ENCODE measurements at places on chromosomes 12 and 14.

GRCh38 chr12:6735448-6736191, 11.8 kb downstream of the COPS7A start:
- DNase-seq, result peak; percentile 59

GRCh38 chr12:6936194-6936635, 7.4 kb upstream of the RNU7-1 start:
- no peak for DNase-seq

DNA sequence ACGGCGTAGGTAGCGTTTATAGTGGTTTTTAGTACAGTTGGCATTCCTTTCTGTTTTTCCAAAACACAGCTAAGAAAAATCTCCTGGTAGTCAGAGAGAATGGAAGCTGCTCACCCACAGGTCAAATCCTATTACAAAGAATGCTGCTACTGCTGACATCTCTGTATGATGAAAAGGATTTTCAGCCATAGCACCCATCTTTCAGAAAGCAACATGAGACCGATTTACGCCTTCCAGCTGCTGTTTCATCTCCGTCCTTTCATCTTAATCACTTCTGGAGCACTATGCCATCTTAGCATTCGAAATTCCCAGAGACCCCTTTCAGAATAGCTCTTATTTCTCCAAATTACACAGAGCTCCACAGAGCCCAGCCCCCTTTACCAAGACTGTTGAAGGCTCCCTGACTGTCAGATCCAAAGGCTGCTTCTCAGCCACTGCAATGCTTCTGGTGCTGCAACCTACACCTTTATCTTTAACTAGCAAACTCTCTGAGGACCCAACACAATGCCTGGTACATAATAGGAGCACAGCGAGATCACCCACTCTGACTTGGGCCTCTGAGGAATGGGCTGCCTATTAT, 211.8 kb downstream of the NEDD1 start:
- no peak for DNase-seq

GRCh38 chr12:42606471-42606870, 16.9 kb upstream of the PRICKLE1 start:
- DNase-seq, result no peak

DNA sequence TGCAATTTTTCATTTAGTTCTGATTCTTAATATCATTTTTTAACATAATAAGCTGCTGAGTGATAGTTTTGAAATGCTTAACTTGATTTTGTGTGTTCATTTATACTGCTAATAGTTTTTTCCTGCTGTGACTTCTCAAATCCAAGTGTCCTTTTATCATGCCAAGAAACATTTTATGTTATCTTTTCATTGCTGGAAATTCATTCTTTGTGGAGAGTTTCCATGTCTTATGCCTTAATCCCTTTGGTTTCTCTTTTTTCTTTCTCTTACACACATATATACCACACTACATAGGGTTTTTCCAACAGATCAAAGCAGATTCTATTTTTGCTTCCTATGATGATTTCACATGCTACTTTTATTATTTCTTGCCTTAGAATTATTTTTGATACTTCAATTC, 981.1 kb downstream of the SLC6A15 start:
- DNase-seq, result no peak

- DNase-seq, result peak; percentile 90
Measured at GRCh38 chr12:857611-858010, 91.9 kb downstream of the RAD52 start.

- DNase-seq, result peak; percentile 86
Measured at GRCh38 chr12:119700078-119700477, 32.1 kb downstream of the PRKAB1 start.

DNA sequence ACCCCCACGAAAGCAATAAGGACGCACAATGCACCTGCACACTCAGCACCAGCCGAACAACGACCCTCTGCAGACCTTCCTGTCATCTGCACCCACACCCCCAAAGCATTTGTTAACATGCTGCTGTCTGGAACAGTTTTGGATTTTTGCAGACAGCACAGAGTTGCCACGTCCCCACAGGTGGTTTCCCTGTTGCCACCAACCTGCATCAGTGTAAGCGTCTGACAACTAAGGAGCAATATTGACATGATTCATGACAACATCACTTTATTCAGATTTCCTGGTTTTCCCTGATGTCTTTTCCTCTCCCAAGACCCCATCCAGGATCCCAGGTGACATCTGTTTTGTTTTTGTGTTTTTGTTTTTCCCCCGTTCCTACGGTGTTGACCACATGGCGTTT, 150.7 kb upstream of the C14orf180 start:
- DNase-seq, result no peak

GRCh38 chr14:35368139-35368460, 36.4 kb downstream of the NFKBIA start:
- DNase-seq, result no peak

DNA sequence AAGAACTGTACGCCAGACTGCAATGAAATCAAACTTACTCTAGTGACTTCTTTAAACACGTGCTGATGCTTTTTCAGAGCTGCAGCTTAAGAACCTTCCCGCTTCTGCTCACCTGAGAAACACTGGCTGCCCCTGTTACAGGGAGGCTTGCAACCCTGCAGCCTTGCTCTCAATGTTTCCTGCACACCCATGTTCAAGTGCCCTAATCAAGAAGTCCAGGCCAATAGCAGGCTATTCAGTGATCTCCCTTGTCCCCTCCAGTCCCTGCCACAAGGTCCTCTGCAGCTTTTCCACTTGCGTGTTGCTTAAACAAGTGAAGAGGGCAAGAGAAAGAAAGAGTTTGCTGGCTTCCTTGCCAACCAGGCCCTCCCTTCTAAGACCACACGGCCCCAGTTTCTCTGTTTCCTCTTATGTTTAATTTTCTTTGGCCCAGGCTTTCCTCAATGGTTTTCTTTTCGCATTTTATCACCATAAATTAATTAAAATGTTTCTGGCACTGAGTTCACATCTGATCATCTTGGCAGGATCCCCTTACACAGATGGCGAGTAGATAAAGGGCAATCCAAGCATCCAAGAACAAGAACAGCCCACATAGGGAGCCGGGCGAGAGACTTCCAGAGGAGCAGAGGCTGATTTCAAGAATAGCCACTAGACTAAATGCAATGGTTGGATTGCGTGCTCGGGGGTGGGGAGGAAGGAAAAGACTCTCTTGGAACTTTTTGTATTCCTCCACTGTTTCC, 82.3 kb upstream of the CDKN3 start:
- no peak for DNase-seq

DNA sequence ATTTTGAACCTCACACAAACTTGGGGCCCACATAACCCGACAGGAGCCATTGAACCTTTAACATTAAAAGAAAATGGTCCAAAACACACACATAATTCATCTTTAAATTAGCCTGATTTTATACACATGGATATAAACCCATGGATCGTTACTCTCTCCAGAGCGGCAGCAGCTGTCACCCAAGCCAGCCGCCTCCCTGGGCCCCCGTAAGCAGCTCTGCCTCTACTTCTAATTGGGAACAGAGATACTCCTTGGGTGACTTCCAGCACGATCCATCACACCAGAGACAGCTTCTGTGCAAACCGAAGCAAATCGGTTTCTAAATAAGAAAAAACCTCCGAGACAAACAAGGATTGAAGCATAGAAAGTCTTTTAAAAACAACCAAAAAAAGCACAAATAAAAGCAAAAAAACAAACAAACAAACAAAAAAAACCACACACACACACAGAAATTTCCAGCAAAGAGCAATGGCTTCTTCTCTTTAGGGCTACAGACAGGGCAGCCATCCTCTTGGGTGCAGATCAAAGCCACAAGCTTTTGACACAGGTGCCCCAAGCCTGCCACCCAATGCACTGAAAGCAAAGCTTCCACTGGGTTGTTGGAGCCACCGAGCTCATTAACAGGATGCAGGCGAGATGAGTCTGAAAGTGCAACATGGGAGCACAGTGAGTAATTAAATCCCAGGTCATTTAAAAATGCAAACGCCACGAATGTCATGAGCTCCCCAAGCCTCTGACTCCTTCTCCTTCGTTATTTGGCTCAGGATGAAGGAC, 156.9 kb downstream of the DPF3 start:
- peak; percentile 57 for DNase-seq

- peak; percentile 66 for DNase-seq
Measured at GRCh38 chr12:40286583-40286982, 61.8 kb downstream of the LRRK2 start.

DNA sequence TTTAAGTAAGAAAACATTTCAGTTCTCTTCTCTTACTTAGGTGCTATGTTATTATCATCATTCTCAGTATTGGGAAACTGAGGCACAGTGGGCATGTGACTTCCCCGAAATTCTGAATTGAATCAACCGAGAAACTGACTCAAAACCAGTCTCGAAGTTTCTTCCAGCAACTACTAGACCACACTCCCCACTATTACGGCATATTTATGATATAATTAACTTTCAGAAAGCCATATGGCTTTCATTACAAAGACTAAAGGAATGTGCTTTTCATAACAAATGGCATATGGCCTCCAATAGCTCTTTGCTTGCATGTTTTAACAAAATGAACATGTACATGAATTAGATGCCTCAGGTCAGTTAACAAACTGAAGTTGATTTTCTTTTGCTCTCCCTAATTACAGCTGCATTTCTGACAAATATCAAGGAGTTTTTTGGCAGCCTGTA, 182.9 kb upstream of the SLC38A2 start:
- DNase-seq, result peak; percentile 86

DNA sequence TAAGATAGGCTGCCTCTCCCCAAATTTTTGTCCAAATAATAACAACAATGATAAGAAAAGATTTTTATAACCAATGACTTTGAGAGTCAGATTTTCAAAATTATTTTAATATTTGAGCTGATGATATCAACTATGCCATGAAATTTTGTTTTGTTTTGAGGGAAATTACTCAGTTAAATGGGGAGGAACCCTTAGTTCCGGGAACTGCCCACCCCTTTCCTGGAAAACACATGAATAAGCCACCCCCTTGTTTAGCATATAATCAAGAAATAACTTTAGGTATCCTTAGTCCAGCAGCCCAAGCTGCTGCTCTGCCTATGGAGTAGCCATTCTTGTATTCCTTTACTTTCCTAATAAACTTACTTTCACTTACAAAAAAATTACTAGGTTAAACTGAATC, 61.4 kb downstream of the HMGA2 start:
- DNase-seq, result peak; percentile 26

DNA sequence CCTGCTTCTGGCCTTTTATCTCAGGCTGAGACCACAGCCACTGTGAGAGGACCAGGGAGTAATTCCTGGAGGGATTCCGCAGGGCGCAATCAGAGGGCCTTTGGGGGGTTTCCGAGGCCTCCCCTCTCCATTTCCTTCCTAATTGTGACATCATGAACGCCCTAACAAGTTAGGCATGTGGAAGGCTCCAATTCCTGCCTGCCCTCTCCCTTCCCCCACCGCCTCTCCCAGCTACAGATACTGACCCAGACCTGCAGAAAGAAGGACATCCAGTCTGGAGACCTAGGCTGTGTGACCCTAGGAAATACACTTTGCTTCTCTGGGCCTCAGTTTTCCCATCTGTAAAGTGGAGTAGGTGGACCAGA, 637.9 kb downstream of the MED13L start:
- DNase-seq, result no peak

GRCh38 chr12:388541-389141, 479 bp downstream of the KDM5A start:
- DNase-seq, result peak; percentile 3

DNA sequence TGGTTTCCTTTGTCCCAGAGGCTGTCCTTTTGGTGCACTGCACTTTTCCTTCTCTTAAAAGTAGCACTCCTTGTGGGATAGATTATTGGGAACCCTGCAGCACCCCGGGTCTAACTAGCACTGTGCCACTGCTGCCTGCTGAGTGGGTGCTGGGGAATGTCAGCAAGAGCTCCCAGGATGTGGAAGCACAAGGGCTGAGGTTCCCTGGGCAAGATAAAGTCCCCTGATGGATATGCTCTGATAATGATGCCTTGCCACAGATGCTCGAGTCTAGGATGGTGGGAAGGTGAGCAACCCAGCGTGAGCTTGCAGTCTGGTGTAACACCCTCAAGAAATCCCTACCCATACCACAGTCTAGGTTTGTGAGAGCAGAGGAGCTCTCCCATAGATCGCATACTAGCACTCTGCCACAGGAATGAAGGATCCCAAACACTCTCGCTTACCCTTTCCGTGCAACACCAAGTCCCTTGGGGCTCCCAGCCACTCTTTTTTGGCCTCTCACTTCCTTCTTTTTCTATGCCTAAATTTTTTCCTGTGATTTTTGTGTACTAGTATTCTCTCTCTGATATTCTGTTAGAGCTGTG, 32.6 kb downstream of the USP15 start:
- no peak for DNase-seq

DNA sequence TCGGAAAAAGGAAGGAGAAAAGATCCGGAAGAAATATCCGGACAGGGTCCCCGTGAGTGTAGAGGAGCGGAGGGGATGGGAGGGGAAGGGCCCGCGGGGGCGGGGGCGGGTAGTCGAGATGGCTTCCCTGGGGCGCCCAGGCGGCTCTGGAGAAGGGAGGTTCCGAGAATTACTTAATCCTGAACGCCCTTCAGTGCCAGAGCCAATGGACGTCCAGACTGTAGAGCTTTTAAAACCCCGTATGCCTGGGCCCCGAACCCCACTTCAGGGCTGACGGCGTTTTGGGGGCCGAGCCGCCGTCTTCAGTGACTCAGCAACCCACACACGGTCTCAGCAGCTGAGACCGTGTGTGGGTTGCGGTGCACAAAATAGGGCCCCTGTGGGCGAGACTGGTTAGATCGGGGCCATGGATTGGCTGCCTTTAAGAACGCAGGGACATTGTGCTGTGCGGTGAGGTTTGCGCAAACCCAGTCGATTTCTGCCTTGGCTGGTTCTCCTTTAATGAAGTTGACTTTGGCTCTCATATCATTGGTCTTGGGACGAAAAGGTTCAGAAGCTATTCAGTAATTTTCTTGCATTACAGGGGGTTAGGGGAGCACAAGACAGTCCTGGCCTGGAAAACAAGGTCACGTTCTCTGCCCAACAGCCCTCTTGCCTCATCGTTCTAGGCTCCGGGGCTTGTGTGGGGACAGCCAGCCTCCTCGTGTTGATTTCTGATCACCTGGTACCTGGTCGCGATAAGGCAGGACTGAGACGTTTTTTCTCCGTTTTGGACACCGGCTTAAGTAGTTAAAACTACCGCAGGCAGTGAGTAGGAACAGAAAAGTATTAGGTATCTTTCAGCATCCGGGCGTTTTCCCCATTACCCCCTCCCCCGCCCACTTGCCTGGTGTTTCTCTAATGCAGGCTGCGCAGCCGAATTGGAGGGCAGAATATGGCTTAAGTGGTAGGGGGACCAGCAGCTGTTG, 775 bp downstream of the GABARAPL1 start:
- peak; percentile 90 for DNase-seq

GRCh38 chr12:78938341-78939084, 73.9 kb downstream of the SYT1 start:
- no peak for DNase-seq

GRCh38 chr14:106826833-106827369, 1300.5 kb downstream of the TMEM121 start:
- DNase-seq, result no peak

DNA sequence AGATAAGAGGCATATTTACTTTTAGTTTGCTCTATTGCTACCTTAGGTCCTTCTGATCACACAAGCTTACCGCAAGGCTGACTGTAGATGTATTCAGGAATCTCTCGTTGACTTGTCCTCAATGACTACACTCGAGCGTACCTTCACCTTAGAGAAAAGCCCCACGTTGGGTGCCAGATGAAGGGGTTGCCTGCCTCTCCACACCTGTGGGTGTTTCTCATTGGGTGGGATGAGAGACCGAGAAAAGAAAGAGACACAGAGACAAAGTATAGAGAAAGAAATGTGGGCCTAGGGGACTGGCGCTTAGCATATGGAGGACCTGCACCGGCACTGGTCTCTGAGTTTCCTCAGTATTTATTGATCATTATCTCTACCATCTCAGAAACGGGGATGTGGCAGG, 51.8 kb downstream of the ASCL4 start:
- no peak for DNase-seq

All from fibroblast of gingiva (primary cell).